ENCODE measurements at places on chromosomes 13 and 19.
A peak's percentile ranks its signal among the peaks of the same experiment; 100 is the strongest.

DNA sequence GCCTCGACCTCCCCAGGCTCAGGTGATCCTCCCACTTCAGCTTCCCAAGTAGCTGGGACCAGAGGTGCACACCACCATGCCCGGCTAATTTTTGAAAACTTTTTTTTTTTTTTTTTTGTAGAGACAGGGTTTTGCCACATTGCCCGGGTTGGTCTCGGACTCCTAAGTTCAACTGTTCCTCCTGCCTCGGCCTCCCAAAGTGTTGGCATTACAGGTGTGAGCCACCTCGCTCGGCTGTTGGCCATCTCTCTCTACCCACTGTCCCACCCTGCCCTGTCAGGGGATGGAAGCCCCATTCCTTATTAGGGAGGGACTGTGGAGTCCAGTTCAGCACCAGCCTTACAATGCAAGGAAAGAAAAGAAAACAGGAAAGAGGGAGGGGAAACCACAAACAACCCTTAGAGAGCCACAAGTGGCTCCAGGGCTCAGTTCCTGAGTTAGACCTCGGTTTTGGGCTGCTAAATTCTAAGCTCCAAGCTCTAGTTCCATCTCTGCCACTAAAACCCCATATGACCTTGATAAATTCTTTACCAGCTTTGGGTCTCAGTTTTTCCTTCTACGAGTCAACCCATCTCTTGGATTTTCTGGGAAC is 31.7 kb downstream of the ACTL9 start:
- no peak for DNase-seq

GRCh38 chr13:64078480-64078936 is 2662.9 kb upstream of the PCDH20 start:
- no peak for DNase-seq

GRCh38 chr13:106593132-106593531 is 25.2 kb upstream of the ARGLU1 start:
- no peak for DNase-seq

- DNase-seq: no peak
Observed at GRCh38 chr13:91882918-91883317, 484.5 kb downstream of the GPC5 start.

- DNase-seq: no peak
Observed at GRCh38 chr13:47837104-47837880, 163.8 kb downstream of the SUCLA2 start.

- no peak for DNase-seq
Observed at GRCh38 chr13:100330662-100331061, 241.8 kb downstream of the PCCA start.

DNA sequence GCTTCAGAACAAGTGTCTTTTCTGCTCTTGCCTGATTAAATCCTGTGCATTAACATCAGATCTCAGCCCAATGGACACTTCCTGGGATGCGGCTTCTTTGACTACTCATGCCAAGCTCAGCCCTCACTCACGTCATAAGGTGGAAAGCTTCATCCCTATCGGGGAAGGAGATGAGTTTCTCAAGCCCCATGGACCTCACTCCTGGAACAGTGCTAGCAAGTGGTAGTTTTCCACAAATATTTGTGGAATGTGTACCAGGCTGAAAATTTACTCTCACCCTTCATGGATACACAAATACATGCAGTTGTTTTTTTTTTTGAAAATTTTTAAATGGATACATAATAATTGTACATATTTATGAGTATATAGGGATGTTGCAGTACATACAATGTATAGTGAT is 34.6 kb upstream of the FARP1 start:
- no peak for DNase-seq

GRCh38 chr13:46288570-46289259 is 77.0 kb downstream of the LRRC63 start:
- DNase-seq: peak; percentile 17

DNA sequence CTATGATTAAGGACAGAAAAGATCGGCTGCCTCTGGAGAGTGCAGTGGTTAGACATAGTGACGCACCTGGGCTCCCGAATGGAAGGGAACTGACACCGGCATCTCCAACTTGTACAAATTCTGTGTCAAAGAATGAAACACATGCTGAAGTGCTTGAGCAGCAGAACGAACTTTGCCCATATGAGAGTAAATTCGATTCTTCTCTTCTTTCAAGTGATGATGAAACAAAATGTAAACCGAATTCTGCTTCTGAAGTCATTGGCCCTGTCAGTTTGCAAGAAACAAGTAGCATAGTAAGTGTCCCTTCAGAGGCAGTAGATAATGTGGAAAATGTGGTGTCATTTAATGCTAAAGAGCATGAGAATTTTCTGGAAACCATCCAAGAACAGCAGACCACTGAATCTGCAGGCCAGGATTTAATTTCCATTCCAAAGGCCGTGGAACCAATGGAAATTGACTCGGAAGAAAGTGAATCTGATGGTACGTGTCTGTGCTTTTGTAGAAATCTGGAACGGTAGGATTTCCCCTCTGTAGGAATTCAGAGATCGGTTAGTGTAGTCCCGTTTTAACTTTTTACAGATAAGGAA is 16.9 kb downstream of the ERCC5 start:
- DNase-seq: no peak

DNA sequence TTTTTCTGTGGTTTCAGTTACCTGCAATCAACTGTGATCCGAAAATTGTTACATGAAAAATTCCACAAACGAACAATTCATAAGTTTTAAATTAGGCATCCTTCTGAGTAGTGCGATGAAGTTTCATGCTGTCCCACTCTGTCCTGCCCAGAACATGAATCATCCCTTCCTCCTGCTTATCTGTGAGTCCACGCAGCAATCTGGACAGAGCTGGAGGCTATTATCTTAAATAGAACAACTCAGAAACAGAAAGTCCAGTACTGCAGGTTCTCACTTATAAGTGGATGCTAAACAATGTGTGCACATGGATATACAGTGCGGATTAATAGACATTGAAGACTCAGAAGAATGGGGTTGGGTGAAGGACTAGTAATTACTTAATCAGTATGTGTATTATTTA is 583.7 kb upstream of the SPRY2 start:
- no peak for DNase-seq

DNA sequence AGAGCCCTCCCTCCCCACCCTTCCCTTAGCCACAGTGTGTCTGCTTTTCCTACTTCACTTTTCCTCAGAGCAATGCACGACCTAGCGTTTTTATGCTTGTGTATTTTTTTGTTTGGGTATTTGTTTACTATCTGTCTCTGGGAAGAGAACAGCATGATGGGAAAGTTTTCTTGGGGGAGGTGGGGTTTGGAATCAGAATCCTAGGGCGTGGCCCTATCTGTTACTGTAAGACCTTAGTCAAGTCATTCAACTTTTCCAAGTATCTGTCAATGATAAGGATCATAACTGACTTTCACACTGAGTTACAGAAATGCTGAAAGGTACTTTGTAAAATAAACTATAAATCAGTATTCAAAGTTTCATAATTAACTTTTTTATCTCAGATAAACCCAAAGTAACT is 146.3 kb upstream of the WASF3 start:
- DNase-seq: no peak

DNA sequence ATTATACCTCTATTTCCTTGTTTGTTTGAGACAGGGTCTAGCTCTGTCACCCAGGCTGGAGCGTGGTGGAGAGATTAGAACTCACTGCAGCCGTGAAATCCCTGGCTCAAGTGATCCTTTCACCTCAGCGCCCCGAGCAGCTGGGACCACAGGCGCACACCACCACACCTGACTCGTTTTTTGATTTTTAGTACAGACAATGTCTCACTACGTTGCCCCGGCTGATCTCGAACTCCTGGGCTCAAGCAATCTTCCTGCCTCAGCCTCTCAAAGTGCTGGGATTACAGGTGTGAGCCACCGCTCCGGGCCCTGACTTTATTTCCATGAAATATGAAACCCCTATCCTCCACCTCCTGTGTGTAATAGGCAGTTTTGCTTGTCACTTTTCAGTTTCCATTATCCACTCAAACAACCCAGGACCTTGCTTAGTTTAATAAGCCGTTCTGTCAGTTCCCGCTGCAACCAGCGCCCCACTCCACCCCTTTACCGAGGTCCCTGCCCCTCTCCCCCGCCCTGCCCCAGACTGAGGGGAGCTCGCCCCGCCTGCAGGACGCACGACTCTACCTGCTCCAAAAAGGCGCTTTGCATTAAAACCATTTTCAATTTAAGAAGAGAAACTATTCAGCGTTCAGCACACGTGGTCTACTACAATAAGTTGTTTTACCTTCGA is 16.9 kb downstream of the ZNF816 start:
- no peak for DNase-seq

DNA sequence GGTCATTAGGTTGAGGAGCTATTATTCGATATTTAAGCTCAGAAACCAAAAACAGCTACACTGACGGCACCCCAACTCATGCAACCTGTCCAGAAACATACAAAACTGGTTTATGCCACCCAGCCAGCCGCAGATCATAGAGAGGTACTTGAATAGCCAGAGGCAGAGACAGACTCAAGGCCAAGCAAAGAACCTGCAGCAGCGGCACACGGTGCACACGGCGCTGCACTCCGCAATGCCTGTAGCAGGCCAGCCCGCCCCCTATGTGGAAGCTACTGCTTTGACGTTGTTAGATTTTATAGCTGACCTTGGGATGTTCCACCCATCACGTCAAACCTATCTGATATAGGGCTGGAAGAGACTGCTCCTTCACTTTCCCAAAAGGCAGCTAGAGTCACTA is 11.9 kb upstream of the DHRS12 start:
- no peak for DNase-seq

- no peak for DNase-seq
Observed at GRCh38 chr13:34826432-34826831, 115.6 kb upstream of the NBEA start.

DNA sequence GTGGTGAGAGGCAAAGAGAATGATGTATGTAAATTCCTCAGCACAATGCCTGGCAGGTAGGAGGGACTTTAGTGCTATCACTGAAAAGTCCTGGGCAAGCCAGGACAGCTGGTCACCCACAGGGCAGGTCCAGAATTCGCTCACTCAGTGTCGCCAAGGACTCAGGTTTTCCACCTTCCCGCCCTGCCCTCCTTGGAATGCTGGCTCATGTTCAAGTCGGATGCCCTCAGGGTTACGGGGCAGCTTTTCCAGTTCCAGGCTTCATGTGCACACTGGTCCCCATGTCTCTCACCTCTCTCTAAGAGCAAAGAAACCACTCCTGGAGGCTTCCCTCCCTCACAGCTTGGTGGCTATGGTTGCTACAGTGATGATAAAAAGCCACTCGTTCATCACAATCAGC is 24.8 kb upstream of the NAXD start:
- DNase-seq: no peak

- no peak for DNase-seq
Observed at GRCh38 chr13:103063376-103063775, 2.8 kb downstream of the SLC10A2 start.

DNA sequence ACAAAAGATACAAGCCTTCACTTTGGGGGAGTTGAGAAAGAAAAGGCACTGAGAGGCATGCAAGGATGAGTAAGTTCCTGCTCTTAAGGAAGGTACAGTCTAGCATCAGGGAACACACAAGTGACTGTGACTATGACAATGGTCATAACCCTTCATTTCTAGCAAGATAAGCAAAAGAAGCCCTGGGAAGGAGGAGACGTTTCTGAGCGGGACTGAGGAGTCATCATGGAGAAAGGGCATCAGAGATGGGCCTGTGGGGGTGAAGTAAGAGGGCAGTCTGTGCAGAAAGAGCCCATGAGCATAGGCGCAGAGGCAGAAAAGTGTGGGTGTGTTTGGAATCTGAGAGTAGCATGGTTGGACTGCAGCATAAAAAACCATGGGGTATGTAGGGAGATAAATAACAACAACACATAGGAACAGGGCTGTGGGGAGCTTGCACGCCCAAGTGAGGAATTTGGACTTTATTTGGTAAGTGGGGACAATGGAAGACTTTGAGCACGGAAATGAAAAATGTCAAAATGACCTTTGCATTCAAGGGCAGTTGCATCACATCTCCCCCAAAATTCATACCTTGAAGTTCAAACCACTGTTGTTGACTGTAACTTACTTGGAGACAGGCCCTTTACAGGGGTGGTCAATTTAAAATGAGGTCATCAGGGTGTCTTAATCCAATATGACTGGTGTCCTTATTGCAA is 86.7 kb downstream of the MBNL2 start:
- DNase-seq: no peak

DNA sequence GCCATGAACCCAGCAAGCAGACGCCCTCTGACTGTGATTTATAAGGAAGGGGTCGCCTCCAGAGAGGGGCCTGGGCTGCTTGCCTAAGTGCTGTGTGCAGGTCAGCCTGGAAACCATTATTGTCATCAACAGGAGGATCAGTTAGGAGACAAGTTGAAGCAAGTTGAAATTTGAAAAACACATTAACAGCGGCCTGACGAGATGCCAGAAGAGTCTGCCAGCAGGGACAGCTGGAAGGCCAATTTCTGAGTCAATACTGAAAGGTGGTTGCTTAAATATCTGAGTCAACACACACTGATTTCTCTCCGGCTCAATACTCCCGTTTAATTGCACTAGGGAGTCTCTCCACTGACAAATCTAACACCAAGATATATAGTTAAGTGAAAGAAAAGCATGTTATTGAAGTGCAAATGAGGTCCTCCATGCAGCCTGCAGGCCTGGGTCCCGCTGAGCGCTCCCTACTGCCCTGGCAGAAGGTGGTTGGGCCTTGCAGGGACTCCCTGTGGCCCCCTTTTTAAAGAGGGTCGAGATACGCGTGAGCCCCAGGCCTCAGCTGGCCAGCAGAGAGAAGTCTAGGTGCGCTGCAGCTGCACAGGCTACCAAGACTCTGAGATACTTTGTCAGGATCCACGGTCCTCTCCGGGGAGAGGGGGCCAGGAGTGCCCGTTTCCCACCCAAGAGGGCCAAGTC is 91.1 kb downstream of the RNASEH2B start:
- DNase-seq: peak; percentile 88

GRCh38 chr19:35119578-35120155 is 4.0 kb downstream of the FXYD3 start:
- DNase-seq: no peak

- DNase-seq: peak; percentile 72
Observed at GRCh38 chr19:57599761-57600383, at the start of gene ZNF530. Gene ZNF530 (plus strand): TSS chr19:57599885. CDS start chr19:57604346, 4,461 bp downstream.

- DNase-seq: no peak
Observed at GRCh38 chr13:43111559-43112400, 88.4 kb downstream of the DNAJC15 start.

- DNase-seq: peak; percentile 78
Observed at GRCh38 chr13:99033814-99034213, 56.0 kb upstream of the DOCK9 start.

DNA sequence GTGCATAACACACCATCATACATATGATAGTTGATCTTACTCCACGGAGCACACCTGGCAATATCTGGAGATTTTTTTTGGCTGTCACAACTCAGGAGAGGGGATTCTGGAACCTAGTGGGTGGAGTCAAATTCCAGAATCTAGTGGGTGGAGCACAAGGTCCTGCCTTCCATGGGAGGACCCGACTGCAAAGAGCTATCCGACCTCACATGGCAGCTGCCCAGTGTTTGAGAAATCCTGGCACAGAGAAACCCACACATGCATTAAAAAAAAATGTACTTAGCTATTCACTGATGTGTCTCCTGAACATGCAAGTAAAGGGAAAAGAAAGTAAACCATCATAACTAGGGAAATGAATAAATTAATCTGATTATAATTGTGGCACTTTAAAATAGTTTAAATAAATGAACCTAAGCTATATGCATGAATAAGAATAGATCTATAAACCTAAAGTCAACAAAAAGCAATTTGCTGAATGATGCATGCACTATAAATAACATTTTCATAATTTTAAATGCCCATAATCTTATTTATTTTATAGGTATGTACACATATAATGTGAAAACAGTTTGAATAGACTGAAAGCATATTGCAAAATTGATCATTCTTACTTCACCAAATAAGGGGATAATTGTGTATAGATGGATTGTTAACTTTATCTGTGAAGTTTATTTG is 300.3 kb downstream of the MYO16 start:
- DNase-seq: no peak
